ENCODE measurements at places on chromosomes 1 and 21.

- no peak for DNase-seq
These were observed 66.3 kb upstream of the COG2 start for GRCh38 chr1:230575886-230576500.

GRCh38 chr1:86052948-86053698 lies 103.4 kb downstream of the COL24A1 start:
- no peak for DNase-seq

DNA sequence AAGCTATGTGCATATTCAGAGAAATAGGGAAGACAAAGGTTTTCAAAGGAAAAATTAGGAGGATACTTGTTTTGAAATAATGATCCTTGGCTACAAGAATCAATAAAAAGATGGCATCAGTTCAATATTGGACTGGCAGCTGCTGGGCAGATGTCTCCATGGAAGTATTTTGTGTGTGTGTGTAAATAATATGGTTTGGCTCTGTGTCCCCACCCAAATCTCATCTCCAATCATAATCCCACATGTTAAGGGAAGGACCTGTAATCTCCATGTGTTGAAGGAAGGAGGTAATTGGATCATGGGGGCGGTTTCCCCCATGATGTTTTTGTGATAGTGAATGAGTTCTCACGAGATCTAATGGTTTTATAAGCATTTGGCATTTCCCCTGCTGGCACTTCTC lies 40.4 kb upstream of the LRRC7 start:
- DNase-seq: no peak

- DNase-seq: no peak
These were observed 65.5 kb downstream of the DMRTB1 start for GRCh38 chr1:53524428-53525375.

DNA sequence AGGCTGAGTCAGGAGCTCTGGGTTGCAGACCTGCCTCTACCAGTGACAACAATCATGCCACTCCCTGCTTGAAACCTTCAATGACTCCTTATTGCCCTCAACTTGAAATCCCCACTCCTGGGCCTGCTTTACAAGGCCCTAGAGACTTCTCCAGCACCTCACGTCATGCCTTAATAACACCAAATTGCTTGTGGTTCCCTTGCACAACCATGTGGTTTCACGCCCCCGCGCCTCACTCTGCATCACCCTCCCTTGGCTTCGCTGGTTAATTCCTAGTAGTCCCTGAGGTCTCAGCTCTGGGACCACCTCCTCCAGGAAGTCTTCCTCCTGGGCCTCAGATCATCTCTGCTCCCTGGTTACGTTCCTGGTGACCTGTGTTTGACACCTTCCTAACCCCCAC lies 33.0 kb downstream of the EPHA2 start:
- no peak for DNase-seq

GRCh38 chr1:162697140-162697895 lies 65.1 kb downstream of the DDR2 start:
- DNase-seq: no peak

DNA sequence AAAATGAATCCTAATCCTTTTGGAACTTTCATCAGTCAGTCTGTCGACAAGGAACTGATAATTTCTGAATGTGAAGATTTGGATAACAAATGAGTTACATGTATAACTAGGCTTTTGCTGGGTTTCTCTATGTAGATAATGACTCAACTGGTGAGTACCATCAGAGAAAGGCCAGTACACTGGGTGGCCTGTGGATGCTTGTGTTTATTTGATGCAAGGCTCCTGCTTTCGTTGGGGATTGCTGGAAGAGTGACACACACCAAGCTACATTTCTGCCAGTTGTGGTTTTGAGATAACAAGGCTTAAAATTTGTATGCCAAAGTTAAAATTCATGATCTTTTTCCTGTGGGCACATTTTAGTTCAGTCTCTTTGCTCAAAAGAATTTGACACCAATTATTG lies 115.7 kb upstream of the UBE2U start:
- no peak for DNase-seq

Data from activated CD8-positive, alpha-beta memory T cell treated with anti-CD3 and anti-CD28 coated beads for 1 hour (primary cell).